Temporal lobe (tissue), 4 donors: ENCODE measurements at places on chromosomes 5 and 9. TPM values are rescaled to one million over a fixed set of nuclear protein-coding genes. Genes with fewer than 3 reads are reported as not detected.

Gene UBAP2
- total RNA-seq = 38.8 TPM

Gene SGCD
- 3.0 TPM for total RNA-seq

Gene NPR3
- 15.2 TPM for total RNA-seq

Gene NFIL3
- total RNA-seq = 29.5 TPM

Gene REEP2
- 73.5 TPM for total RNA-seq

Gene CDO1
- total RNA-seq = 62.7 TPM

Gene LHFPL2
- 22.6 TPM for total RNA-seq

Gene PCDHA1
- total RNA-seq = 6.6 TPM

Gene DMRT3
- not detected for total RNA-seq
